ENCODE measurements at places on chromosomes 16 and 17.

DNA sequence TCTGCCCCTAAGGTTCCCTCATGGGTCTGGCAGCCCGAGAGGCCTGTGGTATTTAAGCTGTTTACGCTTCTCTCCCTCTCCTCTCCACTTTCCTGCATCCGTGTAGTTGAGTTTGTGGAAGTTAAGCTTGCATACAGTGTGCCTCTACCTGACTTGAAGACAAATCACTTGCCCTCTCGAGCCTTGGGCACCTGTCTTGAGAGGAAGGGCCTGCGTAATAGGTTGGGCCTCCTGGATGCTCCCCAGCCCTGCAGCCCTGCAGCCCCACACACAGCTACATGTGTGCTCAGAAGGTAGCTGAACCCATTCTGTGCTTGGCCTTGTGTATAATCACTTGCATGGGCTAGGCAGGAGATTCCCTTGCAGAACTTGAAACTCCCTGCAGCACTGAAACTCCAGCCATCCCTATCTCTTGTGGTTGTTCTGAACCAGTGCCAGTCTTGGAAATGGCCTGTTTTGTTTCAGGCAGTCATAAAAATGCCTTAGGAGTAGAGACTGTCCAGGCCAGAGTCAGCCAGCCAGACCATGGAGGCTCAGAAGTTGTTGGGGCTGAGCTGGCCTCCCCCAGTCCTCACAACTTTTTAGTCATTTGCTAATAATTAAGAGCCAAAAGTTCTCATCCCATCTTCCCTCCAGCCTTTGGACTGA lies 134.6 kb downstream of the CLEC16A start:
- no peak for DNase-seq

DNA sequence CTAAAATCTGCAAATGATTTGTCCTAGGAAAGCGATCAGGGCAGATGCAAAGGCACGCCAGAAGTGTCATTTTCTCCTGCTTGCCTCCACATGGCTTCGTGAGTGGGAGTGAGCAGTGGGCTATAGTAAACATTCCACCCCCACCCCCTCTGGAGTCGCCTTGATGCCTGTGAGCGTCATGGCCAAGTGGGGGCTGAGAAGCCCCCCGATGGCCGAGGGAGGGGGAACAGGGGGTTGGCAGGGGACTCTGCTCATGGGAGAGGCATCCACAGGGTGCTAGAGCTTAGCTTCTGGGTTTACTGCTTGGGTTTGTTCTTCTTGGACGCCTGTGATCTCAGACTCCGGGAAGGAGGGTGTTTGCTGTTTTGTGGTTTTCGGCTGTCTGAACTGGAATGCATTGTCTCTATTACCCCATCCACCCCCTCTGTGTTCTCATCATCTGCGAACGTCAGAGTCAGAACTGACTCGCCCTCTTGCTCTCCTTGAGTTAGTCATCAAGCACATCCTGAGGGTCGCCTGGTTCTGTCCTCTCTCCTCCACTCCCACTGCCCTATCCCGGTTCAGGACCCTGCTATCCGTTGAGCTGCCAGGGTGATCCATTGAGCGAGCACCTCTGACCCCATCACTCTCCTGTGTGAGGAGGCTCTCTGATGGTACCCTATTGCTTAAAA lies 15.4 kb downstream of the TNS4 start:
- DNase-seq: no peak

- DNase-seq: no peak
These were observed 1.3 kb downstream of the KCTD2 start for GRCh38 chr17:75048249-75048878.

- no peak for DNase-seq
These were observed 987 bp downstream of the SLC16A5 start for GRCh38 chr17:75088465-75089417.

DNA sequence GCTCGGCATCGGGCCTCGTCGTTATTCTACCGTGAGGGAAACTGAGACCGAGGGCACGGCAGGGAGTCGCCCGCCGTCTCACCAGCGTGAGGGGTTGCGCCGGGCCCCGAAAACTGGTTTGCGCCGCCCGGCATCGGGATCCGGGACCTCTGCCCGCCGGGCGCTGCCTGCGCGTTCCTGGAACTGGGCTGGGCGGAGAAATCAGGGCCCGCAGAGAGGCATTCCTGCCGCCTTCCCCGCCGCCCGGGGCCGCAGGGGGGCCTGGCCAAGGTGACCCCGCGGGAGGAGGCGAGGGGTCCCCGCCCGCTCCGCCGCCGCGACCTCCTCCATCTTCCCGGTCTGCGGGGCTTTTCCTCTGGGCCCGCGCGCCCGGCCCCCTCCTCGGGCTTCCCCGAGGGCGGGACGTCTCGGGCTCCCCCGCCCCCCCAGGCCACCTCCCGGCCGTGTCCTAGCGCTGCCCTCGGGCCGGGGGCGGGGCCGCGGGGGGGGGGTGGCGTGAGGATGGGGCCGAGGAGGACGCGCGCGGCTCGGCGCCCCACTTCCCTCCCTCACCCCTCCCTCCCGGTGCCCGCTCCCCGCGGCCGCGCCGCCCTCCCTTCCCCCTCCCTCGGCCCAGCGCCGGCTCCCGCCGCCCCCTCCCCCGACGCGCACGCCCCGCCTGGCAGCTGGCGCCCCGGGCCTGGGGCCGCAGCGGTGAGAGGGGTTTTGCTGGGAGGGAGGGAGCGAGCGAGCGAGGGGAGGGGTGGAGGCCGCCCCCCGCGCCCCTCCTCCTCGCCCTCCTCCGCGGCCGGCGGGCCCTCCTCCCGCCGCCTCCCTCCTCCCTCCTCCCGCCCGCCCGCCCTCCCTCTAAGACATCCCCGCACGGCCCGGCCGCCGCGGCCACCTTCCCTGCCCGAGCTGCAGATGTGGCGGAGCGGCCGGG lies at the start of gene GLIS2:
GLIS2 (plus strand) TSS at position 882 of the 922 bp plus-strand sequence. CDS start 16,214 bp downstream, outside the sequence.
- peak; percentile 66 for DNase-seq

GRCh38 chr17:37770631-37771518 lies 26.0 kb upstream of the HNF1B start:
- DNase-seq: no peak

DNA sequence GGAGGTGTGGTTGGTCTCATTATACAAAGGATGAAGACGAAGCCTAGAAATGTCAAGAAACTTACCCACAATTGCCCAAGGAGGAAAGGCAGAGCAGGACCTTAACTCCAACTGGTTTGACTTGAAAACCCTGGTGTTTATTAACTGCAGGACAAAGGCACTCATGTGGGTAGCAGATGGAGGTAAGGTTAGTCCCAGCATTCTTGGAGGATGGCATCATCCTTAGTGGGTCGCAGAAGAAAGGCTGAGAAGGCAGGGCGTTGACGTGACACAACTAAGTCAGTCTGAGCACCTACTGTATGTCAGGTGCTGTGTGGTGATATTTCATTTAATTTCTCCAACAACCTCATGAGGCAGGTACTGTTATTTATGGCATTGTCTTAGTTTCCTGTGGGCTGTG lies 101.3 kb downstream of the HAPSTR1 start:
- no peak for DNase-seq
